NCI-H524 (cell line): ENCODE measurements at places on chromosomes 12 and 14.

- DNase-seq, result no peak
Observed at GRCh38 chr12:64083285-64084210, 138.5 kb downstream of the KICS2 start.

DNA sequence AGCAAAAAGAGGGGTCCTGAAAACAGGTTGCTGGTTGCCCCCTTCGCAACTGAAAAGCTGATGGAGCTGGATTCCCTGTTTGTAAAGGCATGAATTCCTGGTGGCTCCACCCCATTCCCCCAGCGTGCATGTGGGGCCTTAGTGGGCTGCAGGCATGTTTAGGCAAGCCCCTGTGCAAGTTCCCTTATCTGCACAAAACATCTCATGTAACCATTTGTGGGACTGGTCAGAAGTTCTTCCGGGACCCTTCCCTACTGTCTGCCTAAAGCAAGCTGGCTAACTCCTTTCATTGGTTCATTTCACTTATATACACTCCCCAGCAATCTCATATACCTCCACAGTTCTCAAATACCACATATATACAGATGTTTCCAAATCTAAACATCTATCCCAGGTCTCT lies 24.0 kb upstream of the HIGD1C start:
- no peak for DNase-seq

GRCh38 chr12:24483732-24484131 lies 465.2 kb downstream of the BCAT1 start:
- DNase-seq, result no peak

DNA sequence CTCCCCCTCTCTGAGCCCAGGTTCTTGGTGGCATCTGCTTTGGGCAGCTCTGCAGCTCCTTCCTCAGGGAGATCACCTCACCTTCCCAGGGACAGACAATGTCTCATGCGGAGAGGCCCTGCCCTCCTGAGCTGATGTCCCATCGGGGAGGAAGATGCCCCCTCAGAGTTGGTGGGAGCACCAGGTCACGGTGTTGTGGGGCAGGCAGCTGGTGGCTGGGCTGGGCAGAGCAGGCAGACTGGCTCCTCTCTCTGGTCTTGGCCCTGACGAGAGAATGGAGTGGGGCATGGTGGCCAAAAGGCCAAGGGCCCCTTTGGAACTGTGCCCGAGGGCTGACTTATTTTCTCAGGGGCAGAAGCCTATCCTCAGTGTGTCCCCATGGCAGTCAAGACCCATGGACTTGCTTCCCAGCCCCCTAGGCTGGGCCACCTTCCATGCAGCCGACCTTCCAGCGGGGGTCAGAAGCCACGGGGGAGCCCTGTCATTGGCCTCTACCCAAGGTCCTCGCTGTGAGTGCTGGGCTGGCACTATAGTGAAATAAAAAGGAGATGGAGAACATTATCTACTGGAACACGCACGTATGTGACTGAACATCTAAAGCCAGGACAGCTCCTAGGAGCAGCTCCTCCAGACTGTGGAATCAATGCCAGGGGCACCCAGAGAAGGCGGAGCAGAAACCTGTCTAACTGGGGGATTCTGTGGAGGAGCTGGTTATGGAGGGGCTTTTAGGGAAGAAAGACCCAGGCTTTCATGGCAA lies 21.9 kb downstream of the PPP2R5C start:
- DNase-seq, result no peak

DNA sequence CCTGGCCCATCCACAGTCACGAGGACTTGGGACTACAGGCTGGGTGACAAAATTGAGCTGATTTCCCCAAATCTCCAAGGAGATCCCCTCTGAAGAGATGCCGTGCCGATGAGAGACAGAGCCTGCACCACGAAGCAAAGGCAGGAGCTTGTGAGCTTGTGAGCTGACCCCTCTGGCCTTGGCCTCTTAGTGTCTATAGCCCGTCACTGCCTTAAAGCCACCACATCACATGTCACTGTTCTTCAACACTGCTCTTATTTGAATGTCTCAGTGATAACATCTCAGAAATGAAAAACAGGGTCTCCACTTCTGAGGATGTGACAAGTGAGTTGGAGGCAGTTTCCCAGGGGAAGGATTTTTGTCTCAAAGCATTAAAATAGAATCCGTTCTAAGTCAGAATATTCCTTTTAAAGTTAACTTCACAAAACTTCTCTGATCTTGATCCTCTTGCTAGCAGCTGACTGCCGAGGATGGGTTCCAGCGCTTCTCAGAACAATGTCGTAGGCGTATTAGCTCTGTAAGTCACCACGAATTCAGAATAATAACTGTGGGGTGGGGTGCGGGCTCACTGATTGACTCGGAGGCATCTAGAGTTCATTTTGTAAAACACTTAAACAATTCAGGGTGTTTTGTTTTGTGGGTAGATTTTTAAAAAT lies 37.5 kb downstream of the CHST11 start:
- DNase-seq, result no peak

- no peak for DNase-seq
Observed at GRCh38 chr14:59454139-59454538, 11.0 kb downstream of the GPR135 start.

- no peak for DNase-seq
Observed at GRCh38 chr14:20455355-20456300, 602 bp downstream of the APEX1 start.

GRCh38 chr12:70365398-70365647 lies 767 bp upstream of the KCNMB4 start:
- DNase-seq, result no peak

GRCh38 chr12:28027328-28027727 lies 54.8 kb upstream of the PTHLH start:
- DNase-seq, result peak; percentile 84

GRCh38 chr12:114529966-114530365 lies 124.0 kb upstream of the TBX5 start:
- DNase-seq, result no peak

GRCh38 chr12:51047655-51048540 lies at the start of gene LETMD1:
LETMD1 (plus strand) TSS chr12:51048327; CDS start chr12:51048357, 30 bp downstream.
- DNase-seq, result peak; percentile 95

- no peak for DNase-seq
Observed at GRCh38 chr12:56723889-56724700, 1.0 kb downstream of the NACA start.

- DNase-seq, result no peak
Observed at GRCh38 chr12:50803230-50803875, 39.4 kb upstream of the TMPRSS12 start.

- DNase-seq, result no peak
Observed at GRCh38 chr14:102980409-102980810, 57.9 kb downstream of the AMN start.
